ENCODE measurements at places on chromosomes 13 and 19.
A peak's percentile ranks its signal among the peaks of the same experiment; 100 is the strongest.

GRCh38 chr19:57934820-57935665 lies at the start of gene ZNF418:
ZNF418 (minus strand) TSS chr19:57935402; CDS start chr19:57933822, 1,580 bp downstream.
- no peak for DNase-seq

DNA sequence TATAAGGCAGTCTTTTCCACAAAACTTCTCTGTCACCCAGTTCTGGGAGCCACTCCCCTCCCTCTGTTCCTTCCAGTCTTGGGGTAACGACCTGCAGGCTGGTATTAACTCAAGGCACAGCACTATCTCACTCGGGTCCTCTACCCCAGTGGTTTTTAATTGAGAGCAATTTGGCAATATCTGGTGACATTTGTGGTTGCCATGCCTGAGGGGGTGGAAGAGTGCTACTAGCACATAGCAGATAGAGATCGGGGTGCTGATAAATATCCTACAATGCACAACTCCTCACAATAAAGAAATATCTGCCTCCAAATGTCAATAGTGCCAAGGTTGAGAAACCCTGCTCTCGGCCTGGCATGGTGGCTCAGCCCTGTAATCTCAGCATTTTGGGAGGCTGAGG lies 117.7 kb upstream of the ABCC4 start:
- no peak for DNase-seq

DNA sequence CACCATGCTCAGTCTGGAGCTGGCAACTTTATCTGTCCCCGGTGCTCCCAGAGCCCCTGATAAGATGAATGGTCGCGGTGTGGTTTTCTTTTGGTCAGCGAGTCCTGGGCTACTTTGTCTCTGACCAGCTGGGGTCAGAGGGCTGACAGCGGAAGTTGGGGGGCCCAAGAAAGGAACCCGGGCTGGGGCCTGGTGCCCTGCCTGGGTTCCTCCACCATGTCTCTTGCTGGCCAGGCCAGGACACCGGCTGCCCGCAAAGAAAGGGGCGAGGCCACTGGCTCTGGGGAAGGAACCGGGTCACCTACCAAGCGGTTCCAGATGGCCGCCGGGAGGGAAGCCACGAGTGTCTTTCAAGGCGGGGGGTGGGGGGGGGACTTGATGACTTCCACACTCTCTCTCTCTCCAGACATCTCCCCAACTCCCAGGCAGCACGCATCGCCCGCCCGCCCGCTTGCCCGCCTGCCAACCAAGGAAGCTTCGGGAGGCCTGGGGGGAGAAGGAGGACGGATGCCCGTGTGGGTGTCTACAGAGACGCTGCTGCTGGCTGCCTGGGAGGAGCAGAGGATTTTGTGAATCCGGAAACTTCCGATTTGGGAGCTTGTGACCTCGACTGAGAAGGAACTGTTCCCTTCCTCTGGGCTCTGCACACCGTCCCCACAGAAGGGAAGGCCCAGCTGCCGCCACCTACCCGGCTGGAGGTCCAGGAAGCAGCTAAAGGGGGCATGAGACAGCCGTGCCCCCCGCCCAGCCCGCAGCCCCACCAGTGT lies 1.1 kb downstream of the PIP5K1C start:
- no peak for DNase-seq

DNA sequence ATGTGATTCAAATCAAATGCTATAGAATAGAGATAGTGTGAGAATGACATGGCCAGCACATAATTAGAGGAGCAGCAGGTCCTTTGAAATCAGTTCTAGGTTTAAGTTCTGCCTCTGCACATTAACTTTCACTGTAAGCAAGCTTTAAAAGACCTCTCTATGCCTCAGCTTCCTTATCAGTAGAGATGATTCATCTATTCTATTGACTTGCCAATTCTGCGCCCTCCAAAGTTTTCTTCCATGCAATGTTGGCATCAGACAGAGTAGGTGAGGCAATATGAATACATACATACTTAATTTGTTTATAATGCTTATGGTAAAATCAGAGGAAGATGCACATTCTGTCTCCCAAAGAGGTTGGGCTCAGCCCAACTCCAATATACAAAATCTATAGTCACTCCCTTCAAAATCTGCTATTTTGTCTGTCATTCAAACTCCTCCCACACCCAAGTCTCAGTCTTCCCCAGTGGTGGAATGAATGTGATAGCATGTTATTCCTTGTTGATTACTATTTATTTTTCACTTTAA lies 525.5 kb downstream of the RFC3 start:
- DNase-seq, result no peak

DNA sequence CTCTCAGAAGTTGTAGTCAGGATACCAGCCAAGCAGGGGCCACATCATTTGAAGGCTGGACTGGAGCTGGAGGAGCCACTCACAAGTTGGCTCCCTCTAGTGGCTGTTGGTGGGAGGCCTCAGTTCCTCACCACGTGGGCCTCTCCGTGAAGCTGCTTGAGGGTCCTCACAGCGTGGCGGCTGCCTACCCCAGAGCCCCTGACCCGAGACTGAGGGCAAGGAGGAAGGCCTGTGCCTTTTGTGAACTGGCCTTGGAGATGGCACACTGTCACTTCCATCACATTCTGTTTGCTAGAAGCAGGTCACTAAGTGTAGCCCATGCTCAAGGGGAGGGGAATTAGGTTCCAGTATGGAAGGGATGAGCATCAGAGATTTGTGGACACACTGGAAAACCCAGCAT lies 14.6 kb downstream of the GNA11 start:
- DNase-seq, result peak; percentile 62

DNA sequence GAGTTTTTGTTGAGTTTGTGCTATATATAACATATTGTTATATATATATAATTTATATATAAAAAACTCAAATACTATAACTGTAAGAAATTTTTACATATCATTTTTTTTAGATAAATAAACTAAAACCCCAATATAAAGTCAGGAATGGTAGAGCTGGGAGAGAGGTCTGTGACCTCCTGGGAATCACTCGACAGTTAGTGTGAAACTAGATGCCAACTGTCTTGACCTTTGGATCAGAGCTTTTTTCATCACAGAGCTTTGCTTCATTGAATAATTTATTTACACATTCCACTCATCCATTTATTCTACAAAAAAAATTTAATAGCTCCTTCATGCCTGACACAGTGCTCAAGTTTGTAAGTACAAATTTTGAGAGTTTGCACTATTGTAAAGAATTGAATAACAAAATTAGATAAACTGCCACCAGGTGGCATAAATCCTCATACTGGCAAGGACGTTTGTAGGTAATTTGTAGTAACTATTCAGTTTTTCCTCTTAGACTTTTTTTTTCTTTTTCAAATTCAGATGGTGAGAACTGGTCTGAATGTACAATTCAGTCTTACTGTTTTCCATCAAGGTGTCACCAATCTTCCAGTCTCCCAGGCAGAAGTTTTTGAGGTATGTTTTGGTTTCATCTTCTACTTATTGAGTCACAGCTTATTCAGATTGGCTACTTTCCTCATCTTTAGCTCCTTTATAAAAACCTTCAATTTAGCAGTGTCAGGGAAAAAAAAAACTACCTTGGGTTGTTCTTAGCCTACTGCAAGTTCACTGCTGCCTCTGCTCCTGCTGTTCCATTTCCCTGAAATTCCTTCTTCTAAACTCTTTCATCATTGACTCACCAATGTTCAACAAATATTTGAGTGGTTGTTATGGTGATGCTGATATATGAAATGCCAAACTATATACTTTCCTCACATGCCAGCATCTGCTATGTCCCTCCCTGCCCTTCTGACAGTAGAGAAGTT lies 28.7 kb downstream of the LACC1 start:
- DNase-seq, result peak; percentile 83

DNA sequence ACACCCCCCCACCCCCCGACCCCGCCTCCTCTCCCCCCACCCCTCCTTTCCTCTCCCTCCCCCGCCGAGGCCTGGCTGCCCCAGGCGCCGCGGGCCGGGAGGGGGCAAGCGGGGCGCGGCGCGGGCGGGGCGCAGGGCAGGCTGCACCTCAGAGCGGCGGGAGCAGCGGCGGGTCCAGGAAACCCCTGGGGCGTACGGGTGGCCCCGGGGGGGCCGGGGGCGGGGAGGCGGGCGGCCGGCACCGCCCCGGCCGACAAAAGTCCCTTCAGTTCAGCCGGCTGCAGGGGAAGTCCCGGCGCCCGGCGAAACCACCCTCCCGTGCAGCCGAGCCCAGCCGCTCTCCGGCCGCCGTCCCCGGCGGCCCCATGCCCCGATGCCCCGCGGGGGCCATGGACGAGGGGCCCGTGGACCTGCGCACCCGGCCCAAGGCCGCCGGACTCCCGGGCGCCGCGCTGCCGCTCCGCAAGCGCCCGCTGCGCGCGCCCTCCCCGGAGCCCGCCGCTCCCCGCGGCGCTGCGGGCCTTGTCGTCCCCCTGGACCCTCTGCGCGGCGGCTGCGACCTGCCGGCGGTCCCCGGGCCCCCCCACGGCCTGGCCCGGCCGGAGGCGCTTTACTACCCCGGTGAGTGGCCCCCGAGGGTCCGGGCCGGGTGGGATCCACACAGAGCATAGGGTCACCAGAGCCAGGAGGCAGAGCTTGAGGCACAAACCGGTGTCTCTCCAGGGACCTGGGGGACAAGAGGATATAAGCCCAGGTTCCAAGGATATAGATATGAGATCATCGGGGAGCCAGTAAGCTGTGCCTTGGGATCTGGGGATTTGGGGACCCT lies at the start of gene BCL3:
Gene BCL3 (plus strand): TSS at position 283 of the 829 bp plus-strand sequence. CDS start 83 bp downstream, at position 366.
- DNase-seq, result peak; percentile 83

GRCh38 chr13:24221007-24221406 lies 60.5 kb downstream of the SPATA13 start:
- DNase-seq, result peak; percentile 48

GRCh38 chr13:114226088-114226487 lies 8.6 kb upstream of the CDC16 start:
- no peak for DNase-seq

DNA sequence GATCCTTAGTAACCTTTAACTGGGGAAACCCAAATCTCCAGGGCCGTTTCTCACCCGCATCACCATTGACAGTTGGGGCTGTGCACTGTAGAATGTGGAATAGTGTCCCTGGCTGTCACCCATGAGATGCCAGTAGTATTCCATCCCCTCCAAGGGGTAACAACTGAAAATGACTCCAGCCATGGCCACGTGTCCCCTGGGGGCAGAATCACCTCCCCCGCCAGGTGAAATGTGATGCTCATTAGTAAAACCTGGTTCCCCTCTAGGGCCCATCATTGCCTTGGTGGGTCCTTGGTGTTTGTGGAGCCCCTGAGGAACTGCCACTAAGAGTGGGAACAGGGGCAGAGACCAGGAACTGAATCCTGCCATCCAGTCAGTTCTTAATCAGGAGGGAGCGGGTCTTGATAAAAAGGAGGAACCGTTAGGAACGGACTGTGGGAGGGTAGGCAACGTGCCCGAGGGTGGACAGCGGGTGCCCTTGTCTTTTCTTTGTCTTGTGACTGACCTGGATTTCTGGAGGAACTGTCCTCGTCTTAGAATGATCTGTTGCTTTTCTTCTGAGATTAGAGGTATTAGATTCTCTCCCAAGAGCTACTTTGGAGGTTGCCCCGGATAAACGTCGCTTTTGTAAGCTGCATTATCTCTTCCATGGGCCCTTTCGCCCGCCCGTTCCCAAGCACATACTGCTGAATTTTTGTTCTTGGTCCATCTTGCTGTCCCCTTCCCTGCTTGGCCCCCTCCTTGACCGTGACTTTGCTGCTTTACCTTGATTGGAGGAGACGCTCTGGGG lies 3.5 kb downstream of the MYO9B start:
- no peak for DNase-seq

DNA sequence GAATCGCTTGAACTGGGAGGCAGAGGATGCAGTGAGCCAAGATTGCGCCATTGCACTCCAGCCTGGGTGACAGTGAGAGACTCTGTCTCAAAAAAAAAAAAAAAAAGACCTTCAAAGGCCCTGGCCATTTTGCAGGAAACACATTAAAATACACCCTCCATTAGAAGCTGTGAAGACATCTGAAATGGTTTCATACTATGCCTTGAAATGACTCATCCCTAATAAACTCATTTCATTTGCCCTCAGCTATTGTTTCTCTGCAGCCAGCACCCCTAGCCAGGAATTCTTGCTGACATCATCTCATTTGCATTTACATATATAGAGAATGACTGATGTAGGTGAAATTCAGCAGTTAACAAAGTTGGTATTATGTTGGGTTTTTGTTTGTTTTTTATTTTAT lies 8.7 kb downstream of the EML2 start:
- DNase-seq, result peak; percentile 67

DNA sequence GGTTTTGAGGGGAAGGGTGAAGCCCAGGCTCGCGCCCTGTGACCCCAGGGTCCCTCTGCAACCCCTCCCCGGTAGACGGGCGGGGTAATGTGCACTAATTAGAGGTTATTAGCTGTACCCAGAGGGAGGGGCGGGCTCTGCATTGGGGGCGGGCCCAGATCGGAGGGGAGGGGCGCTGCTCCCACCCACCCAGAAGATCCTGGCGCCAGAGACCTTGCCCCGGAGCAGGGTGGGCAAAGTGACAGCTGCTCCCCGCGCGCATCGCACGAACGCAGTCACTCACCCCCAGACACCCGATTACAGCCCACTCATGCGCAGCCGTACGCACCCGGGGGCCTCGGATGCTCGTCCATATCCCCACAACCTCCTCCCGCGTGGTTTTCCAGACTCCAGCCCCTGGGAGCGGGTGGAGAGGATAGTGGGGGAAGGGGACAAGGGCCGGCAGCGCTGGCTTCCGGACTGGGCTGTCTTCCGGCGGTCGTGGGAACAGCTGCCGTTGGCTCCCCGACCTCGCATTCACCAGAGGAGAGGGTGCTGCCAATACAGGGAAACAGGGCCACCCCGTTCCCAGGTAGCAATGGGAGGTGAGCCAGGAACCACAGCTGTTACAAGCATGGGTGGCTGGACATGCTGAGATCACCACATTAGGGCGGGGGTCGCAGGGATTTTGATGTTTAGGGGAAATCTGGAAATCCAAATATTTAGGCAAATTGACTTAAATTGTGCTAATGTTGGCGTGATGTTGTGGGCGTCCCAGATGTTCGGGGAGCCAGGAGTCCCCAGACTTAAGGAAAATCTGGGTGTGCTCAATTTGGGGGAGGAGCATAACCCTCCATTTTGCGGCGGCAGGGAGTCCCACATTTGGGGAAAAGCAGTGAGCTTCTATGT lies 2.9 kb upstream of the HOOK2 start:
- peak; percentile 63 for DNase-seq

DNA sequence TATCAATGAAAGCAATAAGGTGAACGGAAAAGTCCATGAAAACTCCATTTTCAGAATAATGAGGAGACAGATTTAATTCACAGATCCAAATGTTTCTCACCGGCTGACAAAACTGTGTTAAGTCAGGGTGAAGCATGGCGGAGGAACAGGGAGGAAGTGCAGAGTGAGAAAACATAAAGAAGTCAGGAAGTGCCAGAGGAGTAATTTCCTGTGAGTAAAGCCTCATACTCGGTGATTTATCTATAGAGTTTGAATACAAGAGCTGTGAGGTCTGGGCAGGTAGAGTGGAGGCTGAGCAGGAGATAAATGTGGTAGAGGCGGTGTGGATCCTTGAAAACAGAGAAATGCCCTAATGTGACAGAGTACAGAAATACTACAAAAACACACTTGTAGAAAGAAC lies 11.4 kb downstream of the CARD8 start:
- DNase-seq, result no peak

- peak; percentile 92 for DNase-seq
Measured at GRCh38 chr19:11089254-11090013, at the start of gene LDLR. LDLR (plus strand) TSS chr19:11089463; CDS start chr19:11089549, 86 bp downstream.

- peak; percentile 88 for DNase-seq
Measured at GRCh38 chr19:46728693-46729339, 11.9 kb upstream of the PRKD2 start.

- DNase-seq, result no peak
Measured at GRCh38 chr13:78764665-78765064, 105.7 kb upstream of the OBI1 start.

- DNase-seq, result no peak
Measured at GRCh38 chr19:58058467-58058866, 615 bp upstream of the ZNF135 start.

GRCh38 chr13:80399340-80400163 lies 58.6 kb upstream of the SPRY2 start:
- DNase-seq, result no peak
